ENCODE measurements at places on chromosomes 6 and 20.

GRCh38 chr6:74070091-74070490 is 374.1 kb downstream of the CD109 start:
- no peak for DNase-seq

GRCh38 chr20:45254383-45255262 is at the start of gene SLPI:
TSS of gene SLPI (minus strand) at chr20:45254564. CDS start at chr20:45254543, 21 bp downstream.
- DNase-seq = no peak

- DNase-seq = no peak
Observed at GRCh38 chr20:25021336-25021735, 28.8 kb upstream of the APMAP start.

DNA sequence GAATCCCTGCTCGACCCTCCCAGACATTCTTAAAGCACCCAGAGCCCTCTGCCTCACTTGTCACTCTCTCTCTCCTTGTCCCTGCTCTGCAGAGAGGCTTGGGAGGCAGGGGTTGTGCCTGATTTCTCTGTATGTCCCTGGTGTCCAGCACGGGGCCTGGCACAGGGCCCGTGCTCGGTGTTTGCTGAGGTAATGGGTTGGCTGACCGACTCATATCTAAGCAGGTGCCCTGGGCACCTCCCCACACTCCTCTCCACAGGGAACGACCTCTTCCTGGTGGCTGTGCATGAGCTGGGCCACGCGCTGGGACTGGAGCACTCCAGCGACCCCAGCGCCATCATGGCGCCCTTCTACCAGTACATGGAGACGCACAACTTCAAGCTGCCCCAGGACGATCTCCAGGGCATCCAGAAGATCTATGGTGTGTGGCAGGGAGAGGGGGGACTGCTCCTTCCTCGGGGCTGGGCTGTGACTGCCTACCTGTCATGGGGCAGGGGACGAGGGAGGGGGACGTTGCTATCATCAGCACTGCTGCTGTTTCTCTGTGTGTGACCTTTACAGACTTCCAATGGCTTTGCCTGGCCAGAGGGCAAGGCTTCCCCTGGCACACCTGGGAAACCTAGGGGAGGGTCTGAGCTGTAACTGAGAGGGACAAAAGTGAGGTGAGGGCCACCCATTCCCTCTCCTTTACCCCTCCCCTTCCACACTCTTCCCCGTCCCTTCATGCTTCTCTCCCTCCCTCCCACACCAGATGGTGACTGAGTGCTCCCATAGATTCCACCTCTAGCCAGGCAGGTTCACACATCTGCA is 14.2 kb downstream of the MMP24OS start:
- no peak for DNase-seq

DNA sequence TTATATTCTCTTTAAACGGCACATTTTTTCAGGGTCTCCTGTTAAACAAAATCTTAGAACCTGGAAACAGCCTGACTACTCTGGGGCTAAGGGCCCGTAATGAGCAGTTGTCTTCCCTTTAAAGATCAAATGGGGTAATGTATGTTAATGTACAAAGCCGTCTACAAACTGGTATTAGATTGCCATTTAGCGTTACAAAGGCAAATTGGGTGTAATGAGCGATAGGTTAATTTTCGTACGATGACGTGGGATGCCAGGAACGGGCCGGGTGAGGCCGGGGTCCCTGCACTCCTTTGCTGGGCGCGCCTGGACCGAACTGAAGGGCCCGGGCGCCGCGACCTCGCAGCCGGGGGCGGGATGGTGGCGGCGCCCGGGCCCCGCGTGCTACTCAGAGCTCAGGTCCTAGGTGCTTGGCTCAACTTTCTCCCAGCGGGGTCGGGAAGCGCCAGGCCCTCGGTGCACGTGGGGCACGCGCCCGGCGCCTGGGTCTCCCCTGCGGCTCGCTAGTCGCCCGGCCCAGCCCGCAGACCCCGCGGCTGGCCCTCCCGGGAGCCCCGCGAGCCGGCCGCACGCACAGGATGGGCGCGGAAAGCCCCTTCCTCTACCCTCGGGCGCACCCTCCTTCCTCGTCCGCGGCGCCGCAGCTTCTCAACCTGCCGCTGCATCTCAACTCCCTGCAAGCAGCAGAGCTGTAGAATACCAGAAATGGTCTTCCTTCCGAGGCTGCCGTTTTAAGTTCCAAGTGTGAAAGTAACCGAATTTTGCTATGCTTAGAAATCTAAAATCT is 5.9 kb downstream of the NKX2-4 start:
- DNase-seq = no peak

DNA sequence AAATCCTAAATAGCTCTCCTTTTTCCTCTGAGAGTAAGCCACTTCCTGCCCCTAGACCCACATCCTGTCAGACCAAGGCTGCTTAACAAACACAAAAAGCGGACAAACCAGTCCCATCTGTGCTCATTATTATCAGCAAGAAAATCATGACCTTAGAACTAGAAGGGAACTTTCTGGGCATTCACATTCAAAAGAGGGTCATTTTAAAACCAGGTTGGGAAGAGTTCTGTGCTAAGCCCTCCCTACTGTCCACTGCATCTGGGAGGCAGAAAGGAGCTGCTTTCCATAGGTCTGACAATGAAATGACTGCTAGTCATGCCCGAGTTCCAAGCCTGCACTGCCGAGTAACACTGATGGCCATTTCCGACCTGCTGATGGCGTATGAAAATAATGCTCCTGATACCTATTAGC is 15.4 kb downstream of the EZR start:
- peak; percentile 83 for DNase-seq
